WERI-Rb-1 (cell line): ENCODE measurements at places on chromosomes 1 and 21.

GRCh38 chr1:176884911-176885310 lies 279.6 kb downstream of the ASTN1 start:
- DNase-seq: no peak

GRCh38 chr1:207282496-207283380 lies 38.7 kb upstream of the CD55 start:
- no peak for DNase-seq

GRCh38 chr1:158248771-158249170 lies 5.5 kb upstream of the CD1A start:
- DNase-seq: no peak

GRCh38 chr21:33265664-33266049 lies 510 bp upstream of the IL10RB start:
- DNase-seq: no peak

GRCh38 chr1:154730259-154730658 lies 122.3 kb upstream of the ADAR start:
- DNase-seq: no peak

DNA sequence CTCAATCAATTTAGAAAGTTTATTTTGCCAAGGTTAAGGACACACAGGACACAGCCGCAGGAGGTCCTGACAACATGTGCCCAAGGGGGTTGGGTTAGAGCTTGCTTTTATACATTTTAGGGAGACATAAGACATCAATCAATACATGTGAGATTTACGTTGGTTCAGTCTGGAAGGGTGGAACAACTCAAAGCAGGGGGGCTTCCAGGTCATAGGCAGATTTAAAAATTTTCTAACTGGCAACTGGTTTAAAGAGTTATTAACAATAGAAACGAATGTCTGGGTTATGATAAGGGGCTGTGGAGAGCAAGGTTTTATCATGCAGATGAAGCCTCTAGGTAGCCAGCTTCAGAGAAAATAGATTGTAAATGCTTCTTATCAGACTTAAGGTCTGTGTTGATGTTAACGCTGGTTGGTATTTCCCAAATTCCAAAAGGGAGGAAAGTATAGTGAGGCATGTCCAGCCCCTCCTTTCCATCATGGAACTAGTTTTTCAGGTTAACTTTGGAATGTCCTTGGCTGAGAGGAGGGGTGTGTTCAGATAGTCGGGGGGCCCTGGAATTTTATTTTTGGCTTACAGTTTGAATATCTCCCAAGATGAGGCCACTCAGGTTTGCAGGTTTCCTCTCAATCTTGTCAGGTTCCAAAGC lies 31.0 kb upstream of the TGFBR3 start:
- no peak for DNase-seq

DNA sequence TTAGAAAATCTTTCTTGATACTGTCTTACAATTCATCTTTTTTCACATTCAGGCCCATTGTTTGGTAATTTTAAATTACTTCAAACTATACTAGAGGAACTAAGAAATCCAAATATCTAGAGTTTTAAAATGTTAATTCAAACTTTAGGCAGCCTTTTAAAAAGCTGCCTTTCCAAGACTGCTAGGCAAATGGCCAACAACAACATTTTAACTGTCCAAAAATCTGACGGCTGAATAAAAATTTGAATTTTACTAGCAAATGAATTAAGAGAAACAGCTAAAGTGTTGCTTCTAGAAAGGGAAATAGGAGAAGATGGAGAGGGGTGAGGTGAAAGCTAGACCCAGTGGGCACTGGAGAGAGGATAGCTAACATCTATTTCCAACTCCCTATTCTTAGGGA lies 17.2 kb downstream of the DPYD start:
- no peak for DNase-seq

DNA sequence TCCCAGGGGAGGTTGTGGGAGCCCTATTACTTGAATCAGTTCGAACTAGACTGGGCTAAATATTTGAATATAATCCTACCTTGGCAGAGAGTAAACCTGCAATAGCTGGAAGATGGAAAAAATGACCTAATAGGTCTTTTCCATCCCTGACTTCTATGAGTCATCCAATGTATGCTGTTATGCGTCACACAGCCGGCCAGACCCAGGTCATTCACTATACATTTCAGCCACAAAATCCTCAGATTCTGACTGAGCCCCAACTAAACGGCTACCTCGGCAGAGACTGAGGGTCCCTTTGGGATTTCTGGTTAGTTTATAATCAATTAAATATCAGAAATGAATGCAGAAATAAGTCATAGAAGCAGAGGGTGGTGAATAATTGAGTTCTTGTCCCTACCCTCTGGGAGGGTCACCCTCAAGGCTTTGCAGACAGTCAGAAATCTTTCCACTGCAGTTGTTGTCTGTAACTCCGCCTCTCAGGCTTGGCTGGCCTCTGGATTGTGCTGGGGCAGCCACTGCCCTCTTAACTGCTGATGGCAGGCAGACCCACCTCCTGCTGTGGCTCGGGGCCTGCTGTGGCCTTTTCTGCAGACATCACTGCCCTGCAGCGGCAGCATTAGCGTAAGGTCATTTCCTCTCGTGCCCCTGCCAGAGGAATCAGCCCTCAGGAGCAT lies 240.5 kb downstream of the TGFB2 start:
- no peak for DNase-seq

DNA sequence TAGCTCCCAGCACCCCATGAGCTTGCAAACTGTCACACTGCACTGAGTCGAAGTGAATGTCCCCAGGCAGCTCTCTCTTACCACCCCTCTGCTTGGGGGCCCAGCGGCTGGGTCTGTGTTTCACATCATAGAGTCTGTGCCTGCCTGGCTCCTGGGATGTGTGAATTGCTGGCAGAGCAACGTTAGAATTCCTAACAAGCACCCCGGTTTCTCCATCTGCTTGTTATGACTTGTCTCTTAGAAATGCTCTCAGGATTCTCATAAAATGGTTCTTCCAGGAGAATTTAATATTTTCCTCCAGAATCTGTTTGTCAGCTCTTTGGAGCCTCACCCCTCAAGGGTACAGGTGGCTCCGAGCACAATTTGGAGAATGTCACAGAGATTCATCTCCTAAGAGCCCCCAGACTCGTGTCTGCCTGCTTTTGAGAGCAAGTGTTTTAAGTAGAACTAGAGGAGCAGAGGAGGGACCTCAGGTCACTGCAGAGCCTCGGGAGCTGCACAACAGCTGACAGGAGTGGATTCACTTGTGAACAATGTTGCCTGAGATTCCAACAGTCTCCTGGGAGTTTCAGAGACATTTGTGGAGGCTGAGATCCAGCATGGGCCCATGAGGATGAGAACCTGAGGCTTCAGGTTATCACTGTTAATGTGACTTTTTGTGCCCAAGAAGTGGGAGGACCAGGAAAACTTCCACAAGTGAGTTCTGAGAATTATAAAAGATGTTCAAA lies 131.5 kb downstream of the KCNJ6 start:
- DNase-seq: no peak

- DNase-seq: no peak
Measured at GRCh38 chr1:13871886-13872285, 171.9 kb downstream of the PRDM2 start.

GRCh38 chr21:41775149-41775472 lies 8.3 kb upstream of the RIPK4 start:
- no peak for DNase-seq

GRCh38 chr1:25561421-25562100 lies 18.2 kb downstream of the LDLRAP1 start:
- DNase-seq: no peak

GRCh38 chr21:34881421-34881820 lies 167.7 kb downstream of the RUNX1 start:
- no peak for DNase-seq

GRCh38 chr1:58439946-58440345 lies 106.6 kb downstream of the OMA1 start:
- no peak for DNase-seq

DNA sequence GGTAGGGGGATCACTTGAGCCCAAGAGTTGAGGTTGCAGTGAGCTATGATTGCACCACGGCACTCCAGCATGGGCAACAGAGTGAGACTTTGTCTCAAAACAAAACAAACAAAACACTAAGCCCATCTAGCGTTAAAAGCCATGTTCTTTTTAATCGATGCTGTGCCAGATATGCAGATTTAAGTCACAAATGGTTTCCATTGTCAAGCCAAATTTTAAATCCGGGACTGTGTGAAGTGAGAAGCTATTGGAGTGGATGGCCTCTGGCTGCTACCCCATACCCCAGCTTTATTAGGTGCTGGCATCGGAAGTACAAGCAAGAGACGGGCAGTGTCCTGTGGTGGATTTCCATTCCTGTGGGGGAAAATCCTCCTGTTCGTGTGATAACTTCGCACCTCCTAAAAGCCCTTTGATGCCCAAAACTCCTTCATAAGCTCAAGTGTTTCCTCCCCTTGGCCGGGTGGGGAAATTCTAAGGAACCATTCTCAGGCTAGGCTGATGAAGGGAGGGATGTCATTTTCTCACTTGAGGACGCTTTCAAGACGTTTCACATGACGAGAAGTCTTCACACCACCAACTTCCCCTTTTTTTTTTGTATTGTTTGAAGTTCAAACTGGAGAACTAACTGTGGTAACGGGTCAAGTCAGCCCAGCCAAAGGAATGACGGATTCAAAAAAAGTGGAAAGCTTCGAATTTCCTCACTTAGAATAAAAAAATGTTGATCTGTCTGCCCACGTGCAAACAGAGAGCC lies 140.8 kb downstream of the KAZN start:
- DNase-seq: no peak

- DNase-seq: no peak
Measured at GRCh38 chr1:12434686-12435085, 183.3 kb downstream of the DHRS3 start.

- no peak for DNase-seq
Measured at GRCh38 chr1:112446411-112446810, 50.4 kb downstream of the CTTNBP2NL start.
